Naive thymus-derived CD8-positive, alpha-beta T cell (primary cell): ENCODE measurements at places on chromosomes 7 and 10. TPM values are rescaled to one million over a fixed set of nuclear protein-coding genes. Genes with fewer than 3 reads are reported as not detected.

DNA sequence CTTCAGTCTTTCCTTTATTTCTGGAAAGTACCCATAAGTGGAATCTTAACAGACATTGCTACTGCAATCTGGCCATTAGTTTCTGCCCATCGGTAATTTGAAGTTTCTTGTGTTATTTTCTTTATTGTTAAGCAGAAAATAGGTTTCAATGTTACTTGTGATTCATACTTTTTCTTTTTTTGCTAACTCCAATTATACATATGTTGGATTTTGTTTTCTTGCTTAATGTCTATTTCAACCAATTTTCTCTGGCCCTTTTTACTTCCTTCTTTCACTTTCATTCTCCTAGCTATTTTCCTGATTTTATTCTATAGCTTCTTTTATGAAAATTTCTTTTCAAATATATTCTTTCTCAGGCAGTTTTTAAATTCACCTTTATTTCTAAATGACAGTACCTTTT, 457.4 kb downstream of the TCERG1L start:
- H3K27ac ChIP-seq, result no peak overlapping the region
- H3K4me3 ChIP-seq, result no peak overlapping the region
- peaks cover 21% of the 10 kb centered on the region for H3K36me3 ChIP-seq
- peaks cover 6% of the 10 kb centered on the region for H3K27me3 ChIP-seq
- DNase-seq, result no peak

DNA sequence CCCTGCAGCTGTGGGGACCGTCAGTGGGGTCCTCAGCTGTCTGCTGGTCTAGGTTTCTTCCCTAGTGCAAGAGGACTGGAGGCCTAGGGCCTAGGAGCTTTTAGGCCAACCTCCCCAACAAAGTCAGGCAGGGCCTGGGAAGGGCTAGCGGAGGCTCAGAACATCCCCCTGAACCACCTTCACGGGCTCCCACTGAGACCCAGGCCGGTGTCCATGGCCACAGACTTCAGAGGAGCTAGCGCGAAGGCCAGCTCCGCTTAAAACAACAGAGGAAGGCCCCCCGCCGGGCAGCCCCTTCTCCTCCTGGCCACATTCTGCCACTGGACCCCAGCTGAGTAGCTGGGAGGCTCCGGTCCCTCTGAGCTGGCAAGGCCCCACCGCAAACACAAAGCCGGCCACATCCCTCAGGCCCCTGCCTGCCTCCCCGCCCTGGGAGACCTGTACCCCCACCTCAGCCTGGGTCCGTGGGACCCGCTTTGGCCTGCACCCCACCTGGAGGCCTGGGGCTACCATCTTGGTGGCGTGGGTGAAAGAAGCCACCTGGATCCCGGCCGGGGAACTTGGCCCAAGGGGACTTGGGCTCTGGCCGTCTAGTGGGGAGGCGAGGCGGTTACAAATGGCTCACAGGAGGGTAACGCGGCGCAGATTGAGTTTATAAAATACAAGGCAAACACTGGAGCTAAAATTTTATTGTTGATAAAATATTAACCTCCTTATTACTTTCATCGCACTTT, 5.4 kb upstream of the UNCX start:
- H3K27me3 ChIP-seq, result peaks cover 42% of the 10 kb centered on the region
- DNase-seq, result no peak
- H3K4me1 ChIP-seq, result peaks cover 13% of the 10 kb centered on the region
- H3K4me3 ChIP-seq, result no peak overlapping the region

GRCh38 chr7:140316165-140316661, 82.1 kb downstream of the SLC37A3 start:
- H3K4me1 ChIP-seq, result peaks cover 8% of the 10 kb centered on the region
- H3K4me3 ChIP-seq, result no peak overlapping the region
- no peak for DNase-seq
- H3K36me3 ChIP-seq, result peaks cover 18% of the 10 kb centered on the region

Gene NPY4R2
- not detected for total RNA-seq

Gene SORCS1
- total RNA-seq, result not detected
